Muscle of leg (tissue), 16 donors: ENCODE measurements at places on chromosomes 6 and 20.

DNA sequence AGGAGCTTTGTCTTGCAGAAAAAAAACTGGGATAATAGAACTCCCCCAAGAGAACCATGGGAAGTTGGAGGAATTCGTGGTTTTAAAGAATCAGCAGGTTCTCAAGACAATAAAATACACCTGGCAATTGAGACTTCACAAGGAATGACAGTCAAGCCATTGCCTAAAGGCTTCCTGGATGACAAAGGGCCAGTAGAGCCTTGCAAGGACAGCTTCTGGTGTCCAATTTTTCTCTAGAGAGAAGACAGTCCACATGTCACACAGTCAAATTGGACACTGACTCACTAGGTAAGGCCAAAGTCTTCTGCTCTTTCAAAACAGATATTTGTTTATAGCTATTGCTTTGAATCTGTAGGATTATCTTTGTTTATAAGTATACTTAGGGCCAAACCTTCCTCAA lies 80.3 kb upstream of the BMP5 start:
- DNase-seq = no peak

- DNase-seq = no peak
Measured at GRCh38 chr6:107102414-107102805, 12.9 kb downstream of the BEND3 start.

DNA sequence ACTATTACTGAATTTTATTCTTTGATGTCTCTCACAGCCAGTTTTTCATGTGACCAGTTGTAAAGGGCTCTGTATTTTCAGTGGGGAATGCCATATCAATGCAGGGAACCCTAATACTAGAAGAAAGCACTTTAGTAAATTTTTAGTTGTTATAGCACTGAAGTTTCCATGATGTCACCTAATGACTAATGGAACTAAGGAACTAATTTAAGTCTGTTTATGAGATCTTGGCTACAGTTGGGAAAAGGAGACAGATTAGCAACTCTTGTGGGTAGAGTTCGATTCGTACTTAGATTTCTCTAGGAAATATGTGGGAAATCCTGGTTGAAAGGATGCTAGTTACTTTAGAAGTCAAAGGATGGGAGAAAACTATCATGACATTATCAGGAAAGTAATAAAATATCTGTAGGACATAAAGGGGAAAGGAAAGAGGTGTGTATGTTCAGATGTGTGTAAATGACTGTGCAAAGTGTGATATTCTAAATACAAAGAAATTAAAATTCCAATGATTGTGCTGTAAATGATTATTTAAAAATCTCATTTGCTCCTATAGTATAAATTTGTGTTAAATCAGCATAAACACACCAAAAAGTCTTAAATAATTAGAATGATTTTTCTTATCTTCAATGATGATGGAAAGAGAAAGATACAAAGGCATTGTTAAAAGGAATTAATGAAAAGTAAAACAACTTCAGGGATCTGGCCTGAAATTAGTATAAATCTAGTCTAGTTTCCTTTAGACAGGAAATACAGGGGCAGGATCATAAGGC lies 103.4 kb downstream of the LRRC1 start:
- no peak for DNase-seq

- no peak for DNase-seq
Measured at GRCh38 chr6:75176076-75176582, 29.7 kb downstream of the COL12A1 start.

DNA sequence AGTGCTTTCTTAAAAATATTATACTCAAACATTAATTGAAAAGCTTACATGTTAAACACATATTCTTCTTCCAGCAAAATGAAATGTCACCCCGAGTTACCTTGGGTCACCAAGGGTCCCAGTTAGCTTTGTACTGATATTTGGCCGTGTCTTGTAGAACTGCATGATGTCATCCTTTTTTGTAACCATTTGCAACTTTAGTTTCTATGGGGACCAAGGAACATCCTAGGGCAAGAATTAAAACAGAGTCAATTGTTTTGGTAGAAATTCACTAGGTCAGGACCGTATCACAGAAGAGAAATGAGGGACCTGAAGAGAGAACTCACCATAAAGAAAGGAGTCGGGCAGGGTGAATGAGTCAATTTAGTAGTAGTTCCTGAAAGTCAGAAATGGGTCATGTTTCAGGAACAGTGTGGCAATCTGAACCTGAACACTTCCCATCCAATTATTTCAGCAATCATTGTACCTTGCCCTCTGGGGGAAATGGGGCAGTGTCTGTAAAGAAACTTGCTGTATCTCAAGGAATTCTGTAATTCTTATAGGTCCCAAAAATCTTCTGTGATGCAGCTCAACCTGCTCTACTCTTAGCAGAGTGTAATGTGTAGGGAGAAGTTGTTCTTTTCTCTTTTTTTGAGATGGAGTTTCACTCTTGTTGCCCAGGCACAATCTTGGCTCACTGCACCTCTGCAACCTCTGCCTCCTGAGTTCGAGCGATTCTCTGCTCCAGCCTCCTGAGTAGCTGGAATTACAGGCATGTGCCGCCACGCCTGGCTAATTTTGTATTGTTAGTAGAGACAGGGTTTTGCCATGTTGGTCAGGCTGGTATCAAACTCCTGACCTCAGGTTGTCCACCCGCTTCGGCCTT lies 5.3 kb upstream of the AKAP7 start:
- no peak for DNase-seq

- peak; percentile 66 for DNase-seq
Measured at GRCh38 chr6:151140767-151141166, 99.0 kb upstream of the AKAP12 start.

GRCh38 chr6:42783177-42783875 lies 1.5 kb downstream of the BICRAL start:
- DNase-seq = peak; percentile 92

GRCh38 chr20:2521369-2522305 lies 12.9 kb upstream of the ZNF343 start:
- DNase-seq = peak; percentile 41

DNA sequence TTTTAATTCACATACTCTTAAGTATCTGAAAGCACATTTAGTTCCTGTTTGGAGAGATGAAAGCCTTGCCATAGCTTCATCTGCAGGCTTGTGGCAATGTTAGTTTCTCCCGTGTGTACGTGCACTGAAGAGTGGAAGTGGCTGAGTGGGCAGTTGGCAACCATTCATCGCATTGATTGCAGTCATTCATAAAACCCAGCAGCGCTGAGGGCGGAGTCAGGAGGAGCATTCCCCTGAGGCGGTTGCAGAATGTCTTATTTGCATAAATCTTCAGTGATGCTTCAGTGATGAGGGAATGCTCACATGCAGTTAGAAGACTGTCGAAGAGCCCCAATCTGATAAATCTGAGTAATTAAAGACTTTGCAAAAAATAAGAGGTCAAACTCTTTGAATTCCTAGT lies 79.1 kb downstream of the RIMS1 start:
- DNase-seq = no peak

GRCh38 chr6:158387578-158387977 lies 75.3 kb downstream of the TULP4 start:
- DNase-seq = no peak

DNA sequence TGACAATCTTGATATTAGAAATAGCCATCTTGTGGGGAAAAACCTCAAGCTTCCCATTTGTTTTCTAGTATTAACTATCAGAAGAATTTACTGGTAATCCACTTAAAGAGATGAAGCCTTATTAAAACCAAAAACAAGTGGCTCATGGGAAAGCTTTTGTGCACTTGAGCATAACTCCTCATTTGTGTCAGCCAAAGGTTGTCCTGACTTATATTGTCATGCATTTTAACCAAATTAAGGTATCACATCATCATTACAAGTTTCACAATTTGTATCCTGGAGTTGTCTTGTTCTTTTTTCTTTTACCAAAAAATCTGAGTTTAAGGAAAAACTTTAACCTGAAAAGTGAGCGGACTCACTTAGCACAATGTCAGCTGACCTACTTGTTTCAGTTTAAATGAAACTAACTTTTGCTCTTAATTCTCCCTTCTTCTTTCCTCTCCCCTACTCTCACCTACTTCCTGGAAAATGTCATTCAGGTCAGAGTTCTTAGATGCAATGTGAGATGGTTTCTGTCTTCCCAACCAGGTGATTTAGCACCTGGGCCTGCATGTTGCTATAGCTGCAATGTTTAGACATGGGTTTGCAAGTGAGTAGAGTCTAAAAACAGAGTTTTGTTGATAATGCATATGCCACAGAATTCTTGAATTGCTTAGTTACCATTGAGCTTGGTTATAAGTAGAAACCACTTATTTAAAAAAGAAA lies 82.8 kb downstream of the TNFAIP3 start:
- DNase-seq = no peak

DNA sequence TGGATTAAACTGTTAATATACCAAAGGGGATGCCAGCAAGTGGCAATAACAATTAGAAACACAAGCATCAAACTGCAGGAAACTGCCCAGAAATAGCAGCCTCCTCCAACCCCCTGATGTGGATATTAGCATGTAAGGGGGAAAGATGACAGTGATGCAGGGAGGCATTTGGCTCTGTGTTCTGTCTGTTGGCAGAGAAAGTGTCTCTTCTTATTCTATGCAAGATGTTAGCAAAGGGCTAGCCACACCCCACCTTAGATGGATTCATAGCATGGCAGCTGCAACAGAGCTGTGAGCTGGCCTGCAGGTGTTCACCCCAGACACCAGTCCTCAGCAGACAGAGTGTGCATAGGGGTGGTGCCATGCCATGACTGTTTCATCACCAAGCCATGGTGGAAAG lies 38.0 kb downstream of the SCP2D1 start:
- DNase-seq = no peak

GRCh38 chr6:114024746-114025145 lies 53.8 kb upstream of the HDAC2 start:
- DNase-seq = no peak

GRCh38 chr6:137522831-137523230 lies 28.6 kb upstream of the OLIG3 start:
- DNase-seq = no peak

DNA sequence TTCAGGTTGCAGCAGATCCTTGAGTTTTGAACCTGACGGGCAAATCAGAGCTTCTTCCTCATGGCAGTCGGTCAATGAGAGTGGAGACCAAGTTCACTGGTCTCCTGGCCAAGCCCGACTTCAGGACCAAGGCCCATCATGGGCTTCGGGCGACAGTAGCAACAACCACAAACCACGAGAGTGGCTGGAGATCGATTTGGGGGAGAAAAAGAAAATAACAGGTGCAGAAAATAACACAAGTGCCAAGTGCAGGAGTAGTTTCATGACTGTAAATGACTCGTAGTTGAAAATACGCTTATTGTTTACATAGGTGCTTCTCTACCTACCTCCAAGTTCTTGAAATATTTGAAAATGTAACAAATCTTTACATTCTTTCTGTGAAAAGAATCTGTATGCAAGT lies 56.1 kb downstream of the DCBLD1 start:
- DNase-seq = no peak

GRCh38 chr20:45016089-45016671 lies 49.9 kb downstream of the STK4 start:
- peak; percentile 73 for DNase-seq

DNA sequence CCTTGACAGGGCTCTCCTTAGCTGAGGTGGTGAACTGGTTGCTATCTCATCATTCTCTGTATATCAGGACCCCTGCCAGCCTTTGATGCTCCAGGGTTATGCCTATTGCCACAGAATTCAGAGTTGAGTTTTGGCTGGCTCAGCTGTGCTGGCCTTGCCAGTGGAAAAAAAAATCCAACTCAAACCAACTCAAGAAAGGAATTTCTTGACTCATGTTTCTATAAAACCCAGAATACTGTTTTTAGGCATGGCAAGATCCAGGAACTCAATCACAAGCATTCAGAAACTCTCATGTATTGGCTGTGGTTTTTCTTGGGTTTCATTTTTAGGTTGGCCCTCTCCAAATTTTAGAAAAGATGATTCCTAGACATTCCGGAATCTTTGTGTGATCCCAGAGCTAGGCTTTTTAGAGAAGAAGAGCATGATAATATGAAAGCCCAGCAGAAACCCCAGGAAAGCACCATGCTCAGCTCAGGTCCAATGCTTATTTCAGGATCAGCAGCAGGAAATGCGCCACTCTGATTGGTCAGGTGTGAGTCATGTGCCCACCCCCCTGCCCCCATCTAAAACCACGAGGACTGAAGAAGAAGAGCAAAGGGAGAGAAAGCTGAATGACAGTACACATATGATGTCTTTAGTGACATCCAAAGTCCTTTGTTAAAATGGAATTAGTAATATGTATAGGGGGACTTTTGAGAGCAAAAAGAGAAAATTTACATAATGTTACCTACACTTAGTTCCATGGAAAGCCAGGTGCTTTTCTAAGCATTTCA lies 122.9 kb downstream of the RNF144B start:
- DNase-seq = no peak
